ENCODE measurements at places on chromosomes 5 and 9.

- DNase-seq, result no peak
These were observed 447.2 kb downstream of the PDE4D start for GRCh38 chr5:59446356-59446755.

GRCh38 chr9:81317223-81317622 lies 372.1 kb downstream of the TLE1 start:
- peak; percentile 4 for DNase-seq

DNA sequence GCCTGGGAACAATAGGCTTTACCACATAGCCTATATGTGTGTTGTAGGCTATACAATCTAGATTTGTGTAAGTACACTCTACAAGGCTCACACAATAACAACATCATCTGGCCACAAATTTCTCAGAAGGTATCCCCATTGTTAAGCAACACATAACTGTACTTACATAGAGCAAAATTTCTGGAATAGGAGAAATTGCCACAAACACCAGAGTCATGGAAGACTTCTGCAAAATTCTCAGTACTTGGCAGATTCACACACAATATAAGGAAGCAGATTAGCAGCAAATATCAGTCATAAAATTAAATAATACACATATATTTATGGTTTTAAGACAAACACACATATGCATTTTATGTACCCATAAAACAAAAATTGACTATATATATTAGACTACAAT lies 16.4 kb downstream of the GNAQ start:
- DNase-seq, result no peak

- DNase-seq, result no peak
These were observed 92.2 kb upstream of the MAMDC2 start for GRCh38 chr9:69951411-69951810.

DNA sequence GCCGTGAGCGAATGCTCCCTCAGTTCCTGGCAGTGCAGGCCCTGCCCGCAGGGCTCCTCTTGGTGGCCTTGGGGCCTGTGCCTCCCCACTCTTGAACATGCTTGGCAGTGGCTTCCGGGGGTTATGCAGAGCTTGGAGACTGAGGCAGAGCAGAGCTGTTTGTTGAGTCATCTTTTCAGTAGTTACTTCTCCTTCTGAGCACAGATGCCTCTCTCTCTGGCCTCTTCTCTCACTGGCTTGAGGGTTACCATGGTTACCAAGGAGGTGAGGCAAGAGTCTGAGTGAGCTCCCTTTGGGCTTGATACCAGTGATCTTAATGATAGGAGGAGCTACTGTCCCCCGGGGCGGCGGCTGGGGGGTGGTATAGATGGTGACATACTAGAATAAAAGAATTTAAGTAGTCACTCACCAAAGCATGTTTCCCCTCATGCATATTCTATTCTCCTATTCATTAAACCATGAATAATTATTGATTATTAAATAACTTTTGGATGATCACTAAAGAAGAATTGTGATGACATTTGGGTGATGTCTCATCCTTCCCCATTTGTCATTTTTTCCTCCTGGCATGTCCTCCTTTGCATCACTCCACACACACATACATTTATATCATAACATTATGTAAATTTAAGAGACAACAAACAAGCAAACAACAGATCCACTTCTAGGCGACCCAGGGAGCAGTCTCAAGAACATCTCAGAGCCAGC lies 111.1 kb downstream of the ARHGAP26 start:
- DNase-seq, result peak; percentile 48

DNA sequence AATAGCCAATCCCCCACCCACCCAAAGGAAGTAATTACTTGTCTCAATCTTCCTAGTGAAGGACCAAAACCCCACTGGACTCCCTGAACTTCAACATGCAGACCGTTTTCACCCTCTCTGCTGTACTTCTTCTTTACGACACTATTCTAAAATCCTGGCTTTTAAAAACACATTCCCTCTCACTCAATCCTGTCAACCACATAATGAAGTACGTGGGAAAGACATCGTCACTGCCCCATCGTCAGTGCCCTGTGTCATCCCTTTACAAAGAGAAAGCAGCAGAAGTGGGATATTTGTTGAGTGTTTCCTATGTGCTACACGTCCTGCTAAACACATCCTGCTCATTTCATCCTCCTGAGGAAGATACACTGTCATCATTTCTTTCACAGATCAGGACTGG lies 54.2 kb downstream of the MAPKAP1 start:
- no peak for DNase-seq

DNA sequence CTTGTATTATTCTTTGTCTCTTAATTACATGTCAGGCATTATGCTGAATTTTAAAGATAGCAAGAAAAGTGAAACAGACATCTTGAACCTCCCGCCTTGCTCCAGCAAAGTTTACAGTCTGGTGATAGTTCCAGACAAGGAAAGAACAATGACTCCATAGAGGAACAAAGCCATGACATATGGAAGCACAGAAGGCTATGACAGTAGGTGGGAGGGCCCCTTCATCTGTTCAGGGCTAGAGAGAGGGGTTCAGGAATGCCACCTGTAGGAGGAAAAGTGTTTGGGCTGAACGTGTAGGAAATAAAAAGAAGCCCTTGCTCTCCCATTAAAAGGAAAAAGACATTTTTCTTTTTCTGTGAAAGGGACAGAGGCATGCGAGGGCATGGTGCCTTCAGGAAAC lies 315.6 kb downstream of the TRIM32 start:
- DNase-seq, result no peak

DNA sequence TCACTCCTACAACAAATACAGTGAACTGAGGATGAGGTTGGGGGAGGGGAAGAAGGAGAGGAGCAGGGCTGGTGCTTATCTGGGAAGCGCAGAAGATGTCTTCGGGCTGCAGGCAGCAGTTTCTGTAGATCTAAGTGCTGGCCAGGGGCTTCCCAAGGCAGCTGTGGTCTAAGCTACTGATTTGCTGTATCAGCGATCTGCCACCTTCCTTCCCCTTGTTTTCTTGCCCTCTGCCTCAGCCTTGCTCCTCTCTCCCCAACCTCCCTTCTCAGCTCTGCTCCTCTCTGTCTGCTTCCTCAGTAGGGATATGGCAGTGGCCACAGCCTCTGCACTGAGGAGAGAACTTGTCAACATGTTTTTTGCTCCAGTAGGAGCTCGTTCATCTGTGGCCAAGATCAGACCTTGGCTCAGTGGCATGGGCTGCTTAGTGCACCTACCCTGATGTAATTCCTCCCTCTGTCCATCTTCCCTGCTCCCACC lies 42.8 kb upstream of the IL6ST start:
- DNase-seq, result peak; percentile 7

- no peak for DNase-seq
These were observed 68.7 kb downstream of the RAPGEF1 start for GRCh38 chr9:131671133-131671520.

- no peak for DNase-seq
These were observed 39.5 kb downstream of the PDE8B start for GRCh38 chr5:77250021-77250420.

- DNase-seq, result peak; percentile 53
These were observed 678 bp downstream of the SLC2A6 start for GRCh38 chr9:133477992-133478850.

- DNase-seq, result peak; percentile 81
These were observed 595 bp downstream of the PDLIM7 start for GRCh38 chr5:177496727-177497291.

GRCh38 chr5:169567079-169567478 lies 16.5 kb upstream of the SPDL1 start:
- DNase-seq, result no peak

DNA sequence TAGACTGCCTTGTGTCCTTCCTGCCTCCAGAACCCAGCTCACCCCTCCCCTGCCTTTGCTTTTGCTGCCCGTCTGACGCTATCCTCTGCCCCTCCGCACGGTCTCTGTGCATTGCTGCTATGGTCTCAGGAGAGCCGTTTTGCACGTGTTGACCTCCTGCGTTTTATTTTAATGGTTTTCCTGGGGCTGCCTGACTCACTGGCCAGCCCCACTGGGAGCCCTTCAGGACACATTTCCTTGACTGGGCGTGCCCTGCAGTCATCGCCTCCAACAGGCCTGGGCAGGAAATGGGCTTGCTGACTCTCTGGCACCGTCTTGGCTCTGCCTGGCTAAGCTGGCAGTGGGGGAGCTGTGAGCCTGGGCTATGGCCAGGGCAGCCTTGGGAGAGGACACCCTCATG lies 17.9 kb upstream of the ASS1 start:
- peak; percentile 53 for DNase-seq

DNA sequence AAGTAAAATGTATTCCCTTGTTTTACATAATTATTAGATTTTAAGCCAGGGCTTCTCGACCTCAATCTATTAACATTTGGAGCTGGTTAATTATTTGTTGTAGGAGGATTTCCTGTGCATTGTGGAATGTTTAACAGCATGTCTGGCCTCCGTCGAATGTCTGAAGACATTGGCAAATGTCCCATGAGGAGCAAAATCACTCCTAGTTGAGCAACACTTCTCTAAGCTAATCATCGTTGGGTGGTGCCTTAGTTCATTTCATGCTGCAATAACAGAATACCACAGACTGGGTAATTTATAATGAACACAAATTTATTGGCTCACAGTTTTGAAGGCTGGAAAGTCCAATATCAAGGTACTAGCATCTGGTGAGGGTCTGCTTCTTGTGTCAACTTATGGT lies 13.4 kb upstream of the VPS13A start:
- no peak for DNase-seq

DNA sequence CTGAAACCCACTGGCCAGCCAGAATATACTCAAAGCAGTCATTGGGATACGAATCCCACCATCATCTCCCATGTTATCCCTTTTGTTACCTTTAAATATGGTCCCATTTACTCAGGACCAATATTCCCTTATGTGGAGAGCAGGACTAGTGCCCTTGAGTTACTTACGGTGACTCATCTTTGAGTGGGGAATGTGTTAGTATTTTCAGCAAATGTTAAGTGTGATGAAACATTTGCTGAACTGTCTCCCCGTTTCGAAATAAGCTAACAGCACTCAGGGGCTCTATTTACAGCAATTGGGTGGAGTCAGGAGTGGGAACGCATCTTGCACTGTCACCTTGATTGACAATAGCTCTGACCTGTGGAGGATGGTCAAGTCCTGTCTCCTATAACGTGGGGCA lies 67.4 kb downstream of the CTSL start:
- DNase-seq, result no peak
